Heart left ventricle (tissue), 16 donors: ENCODE measurements at places on chromosomes 2 and 18. TPM values are rescaled to one million over a fixed set of nuclear protein-coding genes. Genes with fewer than 3 reads are reported as not detected.

DNA sequence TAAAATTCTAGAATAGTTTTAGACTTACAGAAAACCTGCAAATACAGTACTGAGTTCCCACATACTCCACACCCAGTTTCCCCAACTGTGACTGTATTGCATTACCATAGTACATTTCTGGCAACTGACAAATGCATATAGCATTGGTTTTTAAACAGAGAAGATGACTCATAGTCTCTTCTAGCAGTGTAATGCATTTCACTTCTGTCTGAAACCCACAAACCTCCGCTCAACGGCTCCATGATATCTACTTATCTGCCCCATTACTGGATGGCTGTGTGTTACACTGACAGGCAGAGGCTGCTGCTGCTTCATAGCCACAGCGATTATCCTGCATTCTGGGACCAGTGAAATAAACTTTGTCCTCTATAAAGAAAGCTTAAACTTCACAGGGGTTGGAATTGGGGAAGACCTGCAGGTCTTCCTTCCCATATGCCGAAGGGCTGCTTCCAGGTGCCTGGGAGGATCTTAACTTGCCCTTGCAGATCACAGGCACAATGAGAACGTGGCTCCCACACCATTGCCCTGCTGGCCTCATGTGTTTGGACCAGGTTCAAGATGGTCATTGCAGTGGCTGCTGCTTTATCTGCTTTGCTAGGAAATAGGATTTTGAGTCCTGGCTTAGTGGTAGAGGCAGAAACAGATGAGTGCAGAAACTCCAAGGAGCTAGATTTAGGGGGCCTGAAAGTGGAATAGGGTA is 742.6 kb upstream of the HS6ST1 start:
- no peak for DNase-seq

DNA sequence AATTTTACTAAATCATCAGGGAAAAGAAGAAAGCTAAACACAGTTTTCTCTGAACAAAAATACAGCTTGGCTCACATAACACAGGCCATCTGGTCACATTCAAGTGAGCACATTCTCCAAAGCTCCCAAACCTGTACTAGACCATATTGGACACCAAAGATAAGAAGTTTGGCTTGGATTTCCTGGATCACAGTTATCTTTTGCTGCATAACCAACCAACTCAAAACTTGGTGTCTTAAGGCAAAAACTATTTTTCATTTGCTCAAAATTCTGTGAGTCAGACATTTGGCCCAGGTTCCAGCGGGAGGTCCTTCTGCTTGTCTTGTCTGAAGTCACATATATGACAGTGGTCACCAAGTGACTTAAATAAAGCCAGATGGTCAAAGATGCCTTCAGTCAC is 83.2 kb downstream of the GYPC start:
- peak; percentile 46 for DNase-seq

DNA sequence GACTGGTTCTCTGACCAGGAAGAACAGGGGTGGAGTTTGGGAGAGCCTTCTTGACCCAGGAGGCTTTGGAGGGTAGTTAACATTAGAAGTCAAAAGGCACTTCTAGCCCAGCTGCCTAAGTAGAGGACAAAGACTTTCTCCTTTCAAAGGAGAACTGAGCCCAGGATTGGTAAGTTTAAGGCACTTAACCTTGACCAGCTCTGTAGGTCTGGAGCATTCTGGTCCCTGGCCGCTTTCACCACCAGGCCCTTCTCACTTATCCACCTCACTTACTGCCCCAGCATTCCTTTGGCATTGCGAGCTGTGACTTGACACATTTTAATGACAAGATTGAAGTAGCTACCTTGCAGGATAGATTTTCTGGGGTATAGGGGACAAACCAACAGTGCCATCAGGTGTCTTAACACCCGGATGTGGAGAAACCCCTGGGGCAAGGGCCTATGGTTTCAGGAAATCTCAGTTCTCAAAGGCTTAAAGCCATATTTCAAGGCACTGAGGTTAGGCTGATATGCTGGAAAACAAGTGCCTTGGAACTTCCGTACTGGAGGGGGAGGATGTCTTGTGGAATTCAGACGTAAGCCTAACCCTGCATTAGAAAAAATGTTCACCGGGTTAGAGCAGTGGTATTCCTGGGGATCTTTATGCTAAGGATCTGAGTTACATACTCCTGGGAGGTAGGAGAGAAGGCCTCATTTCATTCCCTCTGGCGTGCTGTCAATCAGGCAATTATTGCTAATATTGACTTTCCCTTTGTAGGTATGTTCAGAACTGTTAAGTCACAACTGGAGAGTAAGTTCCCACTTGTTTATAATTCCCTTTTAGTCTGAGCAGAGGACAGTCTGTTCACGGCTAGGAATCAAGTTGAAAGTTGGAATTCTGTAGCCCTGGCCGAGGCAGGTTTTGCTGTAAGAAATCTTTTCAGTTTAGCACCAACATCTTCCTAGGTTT is 4.3 kb downstream of the C2orf68 start:
- DNase-seq = no peak

- DNase-seq = no peak
These were observed 546.4 kb downstream of the LRRTM4 start for GRCh38 chr2:76975752-76976151.

DNA sequence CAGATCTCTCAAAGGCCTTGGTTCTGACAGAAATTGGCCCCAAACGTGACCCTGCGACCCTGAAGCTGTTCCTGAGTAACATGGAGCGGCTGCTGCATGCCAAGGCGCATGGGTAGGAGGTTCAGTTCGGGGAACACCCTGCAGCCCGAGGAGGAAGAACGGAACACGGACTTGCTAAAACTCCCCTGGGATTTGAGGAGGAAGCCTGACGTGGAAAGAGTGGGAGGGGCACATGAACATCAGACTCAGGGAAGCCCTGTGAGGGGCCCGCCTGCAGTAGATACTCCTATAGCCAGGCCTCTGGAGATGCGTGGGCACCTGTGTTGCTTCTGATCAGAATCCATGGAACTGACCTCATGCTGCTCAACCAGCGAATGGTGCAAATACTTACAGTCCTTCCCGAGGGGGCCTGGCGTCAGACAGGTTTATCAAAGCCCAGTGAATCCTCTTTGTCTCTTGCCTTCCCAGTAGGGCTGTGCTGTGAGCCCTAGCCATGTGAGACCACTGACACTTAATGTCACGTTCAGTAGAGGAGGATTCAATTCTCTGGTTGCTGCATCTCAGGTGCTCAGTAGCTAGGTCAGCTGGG is 46.8 kb downstream of the IMPA2 start:
- DNase-seq = peak; percentile 65

- no peak for DNase-seq
These were observed 16.3 kb downstream of the CNDP2 start for GRCh38 chr18:74512321-74513053.

Gene SERPINB11
- total RNA-seq = not detected

Gene PHOSPHO2
- total RNA-seq = 3.0 TPM

DNA sequence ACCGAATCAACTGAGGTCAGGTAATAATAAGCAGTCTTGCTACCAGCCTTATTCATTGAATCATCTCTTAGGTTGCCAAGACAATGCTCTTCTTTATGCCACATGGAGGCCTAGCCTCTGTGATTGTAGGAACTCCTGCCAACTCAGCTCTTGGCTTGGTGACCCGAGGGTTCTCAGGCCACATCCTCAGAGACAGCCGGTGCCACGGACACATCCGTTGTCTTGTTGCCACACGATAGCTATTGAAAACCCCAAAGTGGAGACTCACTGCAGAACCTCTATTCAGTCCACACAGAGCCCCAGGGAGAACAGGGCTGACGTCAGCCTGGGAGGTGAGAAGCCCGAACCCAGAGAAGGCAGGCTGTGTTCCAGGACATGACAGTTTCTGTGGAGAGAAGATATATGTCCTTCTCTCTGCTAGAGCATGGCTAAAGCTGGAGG is 53.5 kb upstream of the TGFA start:
- no peak for DNase-seq

DNA sequence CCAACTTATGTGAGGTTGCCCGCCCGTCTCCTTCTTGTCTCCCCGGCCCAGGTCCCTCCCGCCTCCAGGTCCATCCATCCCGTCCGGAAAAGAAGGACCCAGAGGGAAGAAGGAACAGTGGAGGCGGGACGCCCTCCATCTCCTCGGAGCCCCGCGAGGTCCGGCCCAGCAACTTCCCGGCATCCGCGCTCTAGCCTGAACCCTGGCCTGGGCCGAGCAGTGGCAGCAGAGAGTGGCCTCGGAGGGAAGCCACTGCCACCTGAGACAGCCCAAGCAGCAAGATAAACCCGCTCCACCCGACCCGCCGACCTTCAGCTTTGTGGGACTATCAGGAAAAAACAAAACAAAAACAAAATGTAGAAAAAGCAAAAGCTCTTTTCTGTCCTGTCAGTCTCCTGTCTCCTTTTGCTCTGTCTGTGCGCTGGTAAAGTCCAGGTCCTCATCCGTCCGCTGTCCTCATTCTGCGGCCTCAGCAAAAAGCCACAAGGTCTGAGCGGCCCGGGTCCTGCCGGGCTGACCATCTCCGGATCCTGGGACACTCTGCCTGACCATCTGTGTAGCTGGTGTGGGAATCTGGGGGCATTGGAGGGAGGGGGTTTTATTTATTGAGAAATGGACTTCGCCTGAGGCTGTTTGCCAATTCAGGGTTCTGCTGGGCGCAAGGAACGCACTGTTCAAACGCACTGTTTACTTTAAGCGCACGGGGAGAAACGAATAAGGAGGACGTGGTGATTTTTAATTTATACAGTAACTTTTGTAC is 3.1 kb downstream of the DLX1 start:
- no peak for DNase-seq

DNA sequence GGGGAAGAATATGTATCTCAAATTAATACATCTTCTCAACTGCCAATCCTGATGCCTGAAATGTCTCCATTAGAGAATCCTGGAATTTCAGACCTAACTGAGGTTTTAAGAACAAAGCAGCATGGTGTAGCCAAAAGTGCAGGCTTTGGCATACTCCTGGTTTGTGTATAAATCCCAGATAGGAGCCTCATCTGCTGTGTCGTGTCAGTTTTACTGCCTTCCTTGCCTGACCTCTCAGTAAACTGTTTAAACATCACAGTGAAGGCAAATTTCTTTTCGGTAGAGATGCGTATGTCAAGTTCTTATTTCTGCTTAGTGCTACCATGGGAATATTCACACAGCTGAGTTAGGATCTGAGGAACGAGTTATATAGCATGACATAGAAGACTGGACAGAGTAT is 7.3 kb downstream of the SCG2 start:
- no peak for DNase-seq

- no peak for DNase-seq
These were observed 18.9 kb downstream of the LTBP1 start for GRCh38 chr2:32965523-32966171.

- DNase-seq = no peak
These were observed 40.9 kb downstream of the TWIST2 start for GRCh38 chr2:238888781-238889180.

DNA sequence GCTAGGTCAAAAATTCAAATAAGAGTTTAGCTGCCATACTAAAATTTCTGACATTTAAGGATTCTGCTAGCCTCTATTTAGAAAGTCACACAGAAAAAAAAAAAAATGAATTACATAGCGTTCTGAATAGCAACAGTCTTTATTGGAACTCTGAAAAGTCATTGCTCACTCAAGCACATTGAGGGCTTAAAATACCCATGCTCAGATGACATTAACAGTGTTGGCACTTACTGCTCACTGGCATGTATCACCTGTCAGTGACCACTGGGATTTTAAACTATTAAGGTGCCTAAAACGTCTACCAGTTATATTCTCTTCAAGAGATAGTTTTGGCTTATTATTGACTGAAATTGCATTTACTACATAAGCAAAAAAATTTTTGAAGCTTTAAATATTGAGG is 468.0 kb upstream of the SPHKAP start:
- DNase-seq = no peak

DNA sequence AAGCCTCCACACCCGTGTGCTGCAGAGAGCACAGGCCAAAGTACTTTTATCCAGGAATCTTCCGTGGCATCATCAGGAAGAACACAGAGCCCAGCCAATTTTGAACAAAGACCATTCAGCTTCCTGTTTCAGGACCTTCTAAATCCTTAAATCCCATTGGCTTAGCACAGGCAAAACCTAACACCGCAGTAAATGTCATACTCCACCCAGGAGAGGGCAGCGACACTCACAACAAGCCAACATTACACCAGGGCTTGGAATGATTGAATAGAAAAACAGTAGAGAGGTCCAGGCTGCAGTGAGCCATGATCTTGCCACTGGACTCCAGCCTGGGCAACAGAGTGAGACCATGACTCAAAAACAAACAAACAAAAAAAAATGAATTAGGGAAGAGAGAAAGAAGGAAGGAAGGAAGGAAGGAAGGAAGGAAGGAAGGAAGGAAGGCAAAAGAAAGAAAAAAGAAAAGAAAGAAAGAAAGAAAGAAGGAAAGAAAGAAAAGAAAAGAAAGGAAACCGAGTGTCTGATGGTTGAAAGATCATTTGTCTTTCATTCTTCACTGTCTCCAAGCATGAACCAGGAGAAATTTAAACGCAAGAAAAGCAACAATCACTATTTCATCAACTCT is 144.6 kb upstream of the SATB2 start:
- no peak for DNase-seq

Gene ANKRD29
- 4.6 TPM for total RNA-seq

DNA sequence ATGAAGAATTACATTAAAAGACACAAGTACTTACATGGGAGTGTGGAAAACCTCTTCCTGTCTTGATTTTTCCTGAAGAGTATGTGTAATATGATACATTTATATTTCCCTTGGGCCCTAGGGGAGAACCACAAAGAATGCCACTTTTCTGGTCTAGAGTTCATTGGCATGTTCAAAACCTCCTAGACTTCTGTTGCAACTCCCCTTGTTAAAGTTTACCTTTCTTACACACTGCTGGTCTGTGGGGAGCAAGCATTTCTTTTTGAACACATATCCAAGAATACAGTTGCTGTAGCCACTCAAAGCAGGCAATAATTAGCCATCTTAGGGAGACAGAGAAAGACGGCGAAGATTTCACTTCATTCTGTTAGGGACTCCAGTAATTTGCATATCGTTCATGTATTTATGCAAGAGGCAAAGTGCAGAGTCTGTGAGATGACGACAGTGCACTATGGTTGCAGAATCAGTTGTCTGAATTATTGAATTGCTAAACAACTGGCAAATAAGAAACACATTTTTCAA is 103.5 kb downstream of the NOL4 start:
- DNase-seq = no peak

DNA sequence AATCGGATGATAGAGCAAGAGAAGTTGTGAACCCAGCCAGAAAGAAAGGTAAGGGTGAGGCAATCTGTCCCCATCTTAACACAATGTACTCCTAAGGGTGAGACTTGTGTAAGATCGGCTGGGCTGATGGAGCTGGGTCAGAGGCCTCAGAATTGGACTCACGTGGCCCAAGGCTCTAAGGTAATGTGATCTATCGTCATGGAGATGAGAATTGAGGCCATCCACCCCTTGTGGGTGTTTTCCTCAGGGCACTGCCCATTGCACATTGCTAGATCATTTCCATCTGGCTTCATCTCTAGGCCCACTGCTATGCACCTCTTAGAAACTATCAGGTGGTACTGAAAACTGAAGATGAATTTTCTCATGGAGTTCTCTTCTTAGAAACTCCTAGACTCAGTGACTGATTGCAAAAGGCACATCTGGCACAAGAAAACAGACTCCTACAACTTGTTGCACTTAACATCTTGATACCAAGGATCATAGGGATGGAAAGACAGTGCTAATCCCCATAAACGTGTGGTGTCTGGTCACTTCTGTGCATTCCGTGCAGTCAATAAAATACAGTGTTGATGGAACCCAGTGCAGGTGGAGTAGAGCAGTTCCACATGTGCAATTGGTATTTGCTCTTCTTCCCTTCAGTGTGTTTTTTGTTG is 228.9 kb upstream of the FOSL2 start:
- no peak for DNase-seq
